Karpas-422 (cell line): ENCODE measurements at places on chromosomes 11 and 22.

DNA sequence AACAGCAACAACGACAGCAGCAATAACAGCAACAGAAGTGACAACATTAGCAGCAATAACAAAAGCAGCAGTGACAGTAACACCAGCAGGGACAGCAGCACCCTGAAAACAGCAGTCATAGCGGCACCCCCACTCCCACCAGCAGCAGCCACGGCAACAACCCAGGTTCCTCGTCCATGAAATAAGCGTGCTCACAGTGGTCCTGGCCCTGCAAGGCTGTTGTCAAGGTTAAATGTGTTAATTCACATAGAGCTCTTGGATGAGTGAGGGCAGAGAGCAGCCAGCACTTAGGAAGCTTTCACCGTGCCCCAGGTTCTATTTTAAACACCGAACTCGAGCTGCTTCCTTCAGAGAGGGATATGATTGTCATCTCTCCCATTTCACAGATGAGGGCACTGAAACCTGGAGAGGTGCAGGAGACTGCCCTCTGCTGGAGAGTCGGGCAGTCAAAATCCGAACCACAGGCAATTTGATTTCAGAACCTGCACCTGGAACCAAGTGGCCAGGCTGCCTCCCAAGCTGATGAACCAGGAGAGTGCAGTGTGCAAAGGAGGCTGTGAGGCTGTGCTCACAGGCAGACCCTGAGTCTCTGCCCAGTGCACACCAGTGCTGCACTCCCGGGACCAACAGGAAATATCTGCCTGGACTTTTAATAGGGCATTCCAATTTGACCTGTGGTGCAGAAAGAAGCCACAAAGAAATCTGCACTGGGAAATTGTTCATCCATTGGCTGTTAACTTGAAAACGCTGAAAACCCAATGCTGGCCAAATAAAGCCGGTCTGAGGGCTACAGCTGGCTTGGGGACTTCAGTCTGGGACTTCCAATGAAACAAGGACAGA lies 22.9 kb upstream of the FGF3 start:
- DNase-seq, result peak; percentile 69

GRCh38 chr11:76047231-76047630 lies 159.1 kb downstream of the WNT11 start:
- no peak for DNase-seq

GRCh38 chr11:89052220-89052619 lies 13.6 kb downstream of the GRM5 start:
- DNase-seq, result no peak

DNA sequence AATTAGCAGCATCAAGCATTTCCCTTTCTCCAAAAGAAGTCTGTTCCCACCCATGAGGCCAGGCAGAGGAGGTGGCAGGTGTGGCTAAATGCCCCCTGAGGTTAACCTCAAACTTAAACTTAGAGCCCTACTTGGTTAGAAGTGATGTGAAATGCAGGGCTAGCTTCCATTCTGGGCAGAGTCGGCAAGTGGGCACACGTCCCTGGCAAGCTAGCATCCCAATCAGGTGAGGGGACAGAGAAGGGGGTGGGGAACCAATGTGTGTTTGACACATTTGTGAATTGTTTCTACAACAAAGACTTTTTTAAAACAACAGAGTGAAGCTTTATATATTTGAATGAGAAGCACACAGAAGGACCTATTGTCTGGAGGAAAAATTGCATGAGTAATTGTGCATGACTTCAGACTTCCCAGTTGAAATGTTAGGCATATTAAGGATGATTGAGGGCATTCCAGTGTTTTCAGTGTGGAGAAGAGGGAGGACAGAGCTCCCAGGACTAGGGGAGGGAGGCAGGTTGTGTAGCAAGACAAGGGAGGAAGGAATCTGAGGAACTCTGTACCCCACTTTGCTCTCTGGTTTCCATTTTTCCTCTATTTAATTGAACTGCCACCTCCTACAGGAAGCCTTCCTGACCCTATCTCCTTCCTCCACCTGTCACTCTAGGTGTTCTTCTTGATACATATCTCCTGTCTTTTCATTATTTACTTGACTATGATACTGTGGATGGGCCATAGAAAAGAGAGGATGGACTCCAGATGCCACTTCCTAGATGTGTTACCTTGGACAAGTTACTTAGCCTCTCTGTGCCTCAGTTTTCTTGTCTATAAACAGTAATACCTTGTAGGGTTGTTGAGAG lies 83.3 kb upstream of the PICALM start:
- DNase-seq, result no peak

GRCh38 chr11:120147094-120147949 lies 9.4 kb upstream of the TRIM29 start:
- DNase-seq, result no peak

DNA sequence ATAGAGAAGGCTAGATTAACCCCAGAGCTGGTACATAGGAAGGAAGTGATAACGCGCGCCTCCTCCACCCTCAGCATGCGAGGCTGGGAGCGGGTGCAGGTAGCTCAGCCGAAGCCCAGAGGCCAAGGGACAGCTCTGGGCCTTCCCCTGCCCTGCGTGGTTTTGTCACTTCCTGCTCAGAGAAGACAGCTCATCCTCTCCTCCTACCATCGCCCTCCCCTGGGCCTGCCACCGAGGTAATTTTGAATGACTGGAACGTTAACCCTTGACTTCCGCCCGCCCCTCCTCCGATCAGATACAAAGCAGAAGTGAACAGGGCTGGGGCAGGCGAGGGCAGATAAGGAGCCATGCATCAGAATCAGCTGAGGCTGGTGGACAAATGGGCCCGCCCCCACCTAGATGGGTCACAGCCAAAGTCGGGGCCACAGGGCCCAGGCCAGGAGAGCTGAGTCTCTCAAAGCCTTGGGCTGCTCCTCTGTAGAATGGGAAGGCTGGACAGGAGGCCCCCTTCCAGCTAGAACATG lies 1.6 kb downstream of the RAC2 start:
- DNase-seq, result peak; percentile 96

GRCh38 chr22:40478338-40479125 lies 108.1 kb downstream of the SGSM3 start:
- DNase-seq, result no peak

DNA sequence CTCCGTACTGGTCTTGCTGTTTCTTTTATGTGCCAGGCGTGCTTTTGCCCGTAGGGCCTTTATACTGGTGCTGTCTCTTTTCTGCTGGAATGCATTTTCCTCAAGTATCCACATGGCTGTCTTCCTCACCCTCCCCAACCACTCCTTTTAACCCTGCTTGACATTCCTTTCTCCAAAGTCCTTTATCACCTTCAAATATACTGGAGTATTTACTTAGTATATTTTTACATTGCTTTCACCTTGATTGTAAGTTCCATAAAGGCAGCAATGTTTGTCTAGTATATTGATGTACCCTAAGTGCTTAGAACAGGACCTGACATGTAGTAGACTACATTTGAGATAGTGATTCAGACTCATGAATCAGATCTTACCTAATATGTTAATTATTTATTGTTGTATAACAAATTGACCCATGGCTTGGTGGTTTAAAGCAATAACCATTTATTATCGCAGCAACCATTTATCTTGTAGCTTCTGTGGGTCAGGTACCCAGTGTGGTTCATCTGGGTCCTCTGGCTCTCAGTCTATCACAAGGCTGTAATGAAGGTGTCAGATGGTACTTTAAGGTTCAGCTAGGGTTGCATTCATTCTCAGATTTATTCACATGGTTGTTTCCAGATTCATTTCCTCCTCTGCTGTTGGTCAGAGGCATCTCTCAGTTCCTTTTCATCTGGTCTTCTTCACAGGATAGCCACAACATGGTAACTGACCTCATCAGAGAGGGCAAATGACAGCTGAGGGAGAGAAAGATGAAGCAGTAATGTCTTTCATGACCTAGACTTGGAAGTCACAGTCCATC lies 34.2 kb downstream of the DDX10 start:
- DNase-seq, result no peak

- no peak for DNase-seq
Measured at GRCh38 chr11:117905524-117905923, 23.7 kb downstream of the TMPRSS13 start.
